ENCODE measurements at places on chromosomes 5 and 9.

GRCh38 chr5:154860765-154861164 lies 2.3 kb downstream of the CNOT8 start:
- DNase-seq, result no peak

GRCh38 chr5:169970911-169971765 lies 9.2 kb downstream of the INSYN2B start:
- DNase-seq, result no peak

DNA sequence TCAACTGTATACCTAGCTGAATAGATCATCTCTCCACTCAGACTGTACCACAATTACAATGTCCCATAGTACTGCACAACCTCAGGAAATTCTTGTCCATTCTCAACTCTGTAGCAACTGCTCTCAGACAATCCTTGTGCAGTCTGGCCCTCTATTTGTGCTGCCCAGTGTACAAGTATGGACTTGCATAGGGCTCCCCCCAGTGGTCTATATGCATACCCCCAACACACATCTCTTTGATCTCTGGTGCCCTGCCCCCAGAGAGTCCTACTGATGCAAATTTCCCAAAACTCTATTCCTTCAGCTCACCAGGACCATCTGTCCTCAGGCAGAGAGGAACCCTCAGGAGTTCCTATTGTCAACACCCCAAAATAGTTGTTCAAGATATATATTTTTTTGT lies 205.3 kb downstream of the SLCO4C1 start:
- no peak for DNase-seq

- no peak for DNase-seq
Observed at GRCh38 chr5:6601271-6601670, 31.6 kb downstream of the NSUN2 start.

- no peak for DNase-seq
Observed at GRCh38 chr5:142998316-142999020, 228.3 kb downstream of the ARHGAP26 start.

GRCh38 chr9:125513668-125514413 lies 193.2 kb downstream of the MAPKAP1 start:
- no peak for DNase-seq

- DNase-seq, result no peak
Observed at GRCh38 chr9:137145731-137146526, 7.0 kb downstream of the GRIN1 start.

DNA sequence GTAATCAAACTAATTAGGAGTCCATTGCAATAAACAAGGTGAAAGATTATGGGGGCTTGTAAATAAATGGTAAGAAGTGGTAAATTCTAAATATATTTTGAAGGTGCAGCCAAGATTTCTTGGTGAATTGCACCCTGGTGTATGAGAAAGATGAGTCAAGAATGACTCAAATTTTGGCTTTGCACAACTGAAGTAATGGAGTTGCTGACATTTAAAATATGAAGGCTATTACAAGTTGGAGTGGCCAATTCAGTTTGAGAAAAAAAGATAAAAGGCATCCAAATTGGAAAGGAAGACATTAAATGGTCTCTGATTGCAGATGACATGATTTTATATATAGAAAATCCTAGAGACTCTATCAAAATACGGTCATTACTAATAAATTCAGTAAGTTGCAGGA lies 2330.6 kb downstream of the MAT2B start:
- no peak for DNase-seq

- no peak for DNase-seq
Observed at GRCh38 chr5:143434261-143435209, 31.0 kb upstream of the NR3C1 start.

- DNase-seq, result no peak
Observed at GRCh38 chr5:138953387-138954256, 78.5 kb upstream of the LRRTM2 start.

DNA sequence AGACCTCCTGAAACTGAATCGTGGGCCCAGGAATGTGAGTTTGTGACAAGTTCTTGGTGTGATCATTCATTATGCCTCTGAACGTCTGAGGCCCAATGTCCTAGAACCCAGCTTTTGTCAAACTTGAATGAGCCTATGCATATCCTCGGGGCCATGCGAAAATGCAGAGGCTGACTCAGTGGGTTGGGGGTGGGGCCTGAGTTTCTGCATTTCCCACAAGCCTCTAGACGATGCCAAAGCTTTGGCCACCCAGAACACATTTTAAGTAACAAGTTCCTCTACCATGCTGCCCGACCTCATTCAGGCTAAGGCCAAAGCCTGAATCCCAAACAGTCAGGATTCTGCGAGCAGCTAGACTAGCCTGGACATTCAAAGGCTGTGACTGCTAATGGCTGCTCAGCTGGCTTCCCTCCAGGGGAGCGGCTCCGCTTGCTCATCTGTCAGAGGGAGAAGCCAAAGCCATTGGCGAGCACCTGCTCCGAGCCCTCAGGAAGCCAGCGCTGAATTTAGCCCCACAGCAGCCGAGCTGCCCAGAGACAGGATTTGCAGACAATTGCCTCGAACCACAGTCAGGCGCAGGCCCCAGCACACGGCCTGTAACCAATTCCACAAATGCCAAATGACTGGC lies 177.5 kb downstream of the ZDHHC21 start:
- no peak for DNase-seq

GRCh38 chr5:172642051-172642409 lies 967 bp downstream of the NEURL1B start:
- DNase-seq, result no peak

GRCh38 chr5:133935667-133935940 lies 32.8 kb downstream of the C5orf15 start:
- no peak for DNase-seq

- DNase-seq, result no peak
Observed at GRCh38 chr9:7053903-7054302, 296.1 kb downstream of the KDM4C start.
